ENCODE measurements at places on chromosomes 2 and 18. TPM values are rescaled to one million over a fixed set of nuclear protein-coding genes. Genes with fewer than 3 reads are reported as not detected.

Gene ASXL3
- total RNA-seq, result not detected

- no peak for DNase-seq
Observed at GRCh38 chr2:119550856-119551255, 6.6 kb downstream of the CFAP221 start.

GRCh38 chr18:24296276-24296675, 101.3 kb downstream of the OSBPL1A start:
- no peak for DNase-seq

- DNase-seq, result peak; percentile 53
Observed at GRCh38 chr18:48975817-48976649, 25.3 kb upstream of the SMAD7 start.

- no peak for DNase-seq
Observed at GRCh38 chr2:133063775-133064174, 393.8 kb upstream of the LYPD1 start.

GRCh38 chr2:157271590-157272203, 14.2 kb downstream of the GALNT5 start:
- DNase-seq, result no peak
